Lower lobe of right lung (tissue), 2 donors: ENCODE measurements at places on chromosomes 1 and 21. TPM values are rescaled to one million over a fixed set of nuclear protein-coding genes. Genes with fewer than 3 reads are reported as not detected.
A peak's percentile ranks its signal among the peaks of the same experiment; 100 is the strongest.

- H3K4me1 ChIP-seq = peaks cover 75% of the 10 kb centered on the region
- no peaks in the 10 kb centered on the region for H3K27me3 ChIP-seq
- peaks cover 45% of the 10 kb centered on the region for H3K36me3 ChIP-seq
- H3K4me3 ChIP-seq = peak overlapping the region; percentile 83
These were observed 2.3 kb downstream of the PLK3 start for GRCh38 chr1:44802306-44803061.

ENAH gene
- total RNA-seq = 51.4 TPM

GRCh38 chr1:41504114-41505035, 19.9 kb upstream of the EDN2 start:
- H3K36me3 ChIP-seq = no peaks in the 10 kb centered on the region
- no peak overlapping the region for H3K4me3 ChIP-seq
- no peak overlapping the region for H3K27ac ChIP-seq
- no peaks in the 10 kb centered on the region for H3K27me3 ChIP-seq
- peaks cover 8% of the 10 kb centered on the region for H3K4me1 ChIP-seq
- DNase-seq = no peak

CCDC185 gene
- not detected for total RNA-seq

DNA sequence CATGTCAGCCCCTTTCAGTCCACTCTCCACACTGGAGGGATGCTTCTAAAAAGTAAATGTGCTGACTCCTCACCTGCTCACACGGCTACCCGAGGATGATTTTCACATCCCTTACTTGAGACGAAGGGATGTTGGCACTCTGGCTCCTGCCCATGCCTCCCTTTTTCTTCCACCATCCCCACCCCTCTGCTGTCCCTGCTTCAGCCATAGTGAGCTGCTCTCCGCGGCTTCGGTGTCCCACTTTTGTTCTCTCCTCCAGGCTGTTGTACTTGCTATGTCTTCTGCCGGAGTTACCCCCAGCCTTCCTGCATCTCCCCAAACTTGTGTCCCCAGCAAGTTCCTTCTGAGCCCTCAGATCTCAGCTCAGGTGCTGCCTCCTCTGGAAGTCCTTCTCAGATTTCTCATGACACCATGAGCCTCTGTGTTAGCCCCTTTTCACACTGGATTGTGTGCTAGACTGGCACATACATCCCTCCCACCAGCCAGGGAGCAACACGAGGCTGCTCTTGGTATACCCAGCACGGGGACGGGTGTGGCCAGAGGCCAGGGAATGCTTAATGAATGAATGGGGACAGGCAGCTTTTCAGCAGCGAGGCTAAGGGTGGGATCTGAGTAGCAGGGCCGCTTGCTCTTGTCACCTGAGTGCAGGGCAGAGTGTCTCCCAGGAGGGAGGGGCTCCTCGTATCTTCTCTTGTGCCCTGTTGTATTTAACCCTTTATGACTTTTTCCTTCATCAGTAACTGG, 1.3 kb downstream of the ACOT11 start:
- H3K27me3 ChIP-seq = no peaks in the 10 kb centered on the region
- peaks cover 4% of the 10 kb centered on the region for H3K4me1 ChIP-seq
- no peaks in the 10 kb centered on the region for H3K36me3 ChIP-seq
- DNase-seq = no peak
- H3K27ac ChIP-seq = no peak overlapping the region

DNA sequence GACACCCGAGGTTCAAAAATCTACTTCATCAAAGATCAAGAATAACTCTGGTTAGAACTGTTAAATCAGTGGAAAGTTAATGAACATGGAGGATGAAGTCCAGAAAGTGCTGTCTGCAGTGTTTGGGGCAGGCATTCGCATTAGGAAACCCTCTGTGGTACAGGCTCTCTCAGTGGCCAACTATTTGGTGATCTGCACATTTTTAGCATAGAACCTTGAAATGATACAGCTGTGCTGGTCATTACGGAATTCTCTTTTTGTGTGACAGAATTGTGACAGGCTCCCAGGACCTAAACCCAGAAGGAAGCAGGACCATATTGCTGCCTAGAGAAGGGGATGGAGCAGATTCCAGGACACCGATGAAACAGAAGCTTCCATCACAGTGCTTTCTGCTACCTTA, 89.0 kb downstream of the SLC45A1 start:
- H3K4me3 ChIP-seq = no peak overlapping the region
- peaks cover 71% of the 10 kb centered on the region for H3K4me1 ChIP-seq
- no peaks in the 10 kb centered on the region for H3K27me3 ChIP-seq
- peak overlapping the region; percentile 65 for H3K27ac ChIP-seq

- peak; percentile 87 for DNase-seq
- peaks cover 52% of the 10 kb centered on the region for H3K4me1 ChIP-seq
- peak overlapping the region; percentile 92 for H3K27ac ChIP-seq
- H3K36me3 ChIP-seq = no peaks in the 10 kb centered on the region
These were observed 1.1 kb downstream of the BCAR3 start for GRCh38 chr1:93680420-93681100.
